T follicular helper cell (primary cell): ENCODE measurements at places on chromosomes 16 and 17.

- no peak for DNase-seq
Observed at GRCh38 chr16:82751020-82751419, 124.3 kb downstream of the CDH13 start.

DNA sequence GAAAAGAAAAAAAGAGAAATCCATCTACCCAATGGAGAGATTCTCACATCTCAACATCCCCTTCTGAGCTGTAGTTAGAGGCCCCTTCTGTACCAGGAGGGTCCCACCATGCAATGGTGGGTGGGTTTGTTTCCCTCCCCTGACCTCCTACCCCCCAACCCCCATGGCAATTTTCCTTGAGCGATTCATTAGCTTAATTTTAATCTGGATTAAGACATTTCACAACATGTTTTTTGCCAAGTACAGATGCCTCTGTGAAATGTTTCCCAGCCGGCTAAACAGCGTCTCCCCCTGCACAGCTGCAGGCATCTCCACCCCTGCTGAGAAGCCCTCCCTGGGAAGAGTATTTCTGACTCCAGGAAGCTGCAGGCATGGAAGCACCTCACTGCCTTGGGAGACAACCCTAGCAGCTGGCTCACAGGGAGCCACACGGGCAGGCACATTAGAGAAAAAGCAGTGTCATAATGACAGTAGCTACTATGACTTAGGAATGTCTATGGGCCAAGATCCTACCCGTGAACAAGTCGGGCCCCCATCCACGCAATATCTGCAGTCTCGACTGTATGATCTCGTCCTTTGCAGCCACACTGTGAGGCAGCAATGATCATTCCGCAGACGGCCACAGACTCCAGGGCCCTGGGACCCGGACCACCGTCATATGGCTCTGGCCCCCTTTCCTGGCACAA lies 117.3 kb downstream of the ADCY9 start:
- DNase-seq: no peak

- DNase-seq: peak; percentile 48
Observed at GRCh38 chr17:3558603-3559269, 1.1 kb upstream of the TRPV3 start.

DNA sequence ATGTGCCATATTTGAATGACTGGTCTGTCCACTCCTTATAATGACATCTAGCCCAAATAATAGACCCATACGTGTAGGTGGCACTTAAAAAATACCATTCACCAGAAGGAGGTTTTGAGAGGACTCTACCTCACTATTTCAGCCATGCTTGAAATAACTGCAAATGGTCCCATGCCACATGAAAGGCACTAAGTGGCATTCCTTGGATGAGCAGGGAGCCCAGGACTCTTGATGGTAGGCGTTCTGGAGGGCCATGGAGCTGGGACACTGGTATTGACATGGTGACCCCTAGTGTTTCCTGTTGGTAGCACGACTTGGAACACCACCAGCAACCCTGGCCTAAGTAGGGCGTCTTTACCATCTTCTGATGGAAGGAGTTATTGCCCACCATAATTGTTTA lies 148.7 kb upstream of the ZFHX3 start:
- DNase-seq: no peak

GRCh38 chr16:24611310-24611709 lies 71.9 kb downstream of the RBBP6 start:
- no peak for DNase-seq

- DNase-seq: no peak
Observed at GRCh38 chr16:77396461-77396860, 38.4 kb downstream of the ADAMTS18 start.

DNA sequence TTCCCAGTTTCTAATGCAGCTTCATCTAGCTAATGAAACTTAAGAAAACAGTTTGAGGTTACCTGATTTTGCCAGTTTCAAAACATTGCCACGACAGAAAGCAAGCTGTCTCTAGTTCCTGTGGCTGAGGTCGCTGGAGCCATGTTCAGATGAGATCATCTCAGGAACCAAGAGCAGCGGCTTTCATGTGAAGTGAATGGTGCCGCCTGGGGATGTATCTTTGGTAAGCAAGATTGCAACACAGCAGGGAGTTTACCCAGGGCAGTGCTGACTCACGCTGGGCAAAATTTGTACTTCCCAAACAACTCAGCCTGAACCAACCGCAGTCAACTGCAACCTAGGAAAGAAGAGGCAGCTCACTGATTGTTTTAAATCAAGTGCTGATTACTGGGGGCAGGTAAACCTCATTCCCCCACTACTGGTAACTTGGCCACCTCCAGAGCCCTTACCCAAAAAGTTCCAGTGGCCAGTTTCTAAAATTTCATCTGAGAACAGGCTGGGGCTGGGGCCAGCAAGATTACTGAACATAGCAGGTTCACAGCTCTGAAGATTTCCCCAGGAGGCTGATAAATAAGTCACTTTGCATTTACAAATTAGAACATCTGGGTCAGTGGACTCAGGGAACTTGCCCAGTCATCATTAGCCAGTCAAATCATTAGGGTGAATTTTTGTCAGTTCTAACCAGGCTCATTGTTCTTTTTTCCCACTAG lies at the start of gene RFFL:
RFFL (minus strand) TSS at position 194 of the 710 bp plus-strand sequence. CDS start 37,154 bp downstream, outside the sequence.
- DNase-seq: peak; percentile 81

DNA sequence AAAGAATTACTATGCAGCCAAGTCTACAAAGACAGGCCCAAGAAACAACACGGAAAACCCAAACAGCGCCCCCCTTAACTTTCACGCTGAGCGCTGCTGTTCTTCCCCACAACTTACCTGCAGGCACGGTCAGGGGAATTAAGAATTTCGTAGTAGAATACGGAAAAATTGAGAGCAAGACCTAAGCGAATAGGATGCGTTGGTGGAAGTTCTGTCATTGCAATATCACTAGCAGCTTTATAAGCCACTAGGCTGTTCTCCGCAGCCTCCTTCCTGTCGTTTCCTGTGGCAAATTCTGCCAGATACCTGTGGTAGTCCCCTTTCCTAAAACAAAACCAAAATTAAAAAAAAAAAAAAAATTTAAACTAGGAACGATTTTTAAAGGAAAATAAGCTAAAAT lies 39.0 kb downstream of the YWHAE start:
- DNase-seq: no peak

- DNase-seq: no peak
Observed at GRCh38 chr17:49495842-49496182, 719 bp downstream of the NGFR start.

DNA sequence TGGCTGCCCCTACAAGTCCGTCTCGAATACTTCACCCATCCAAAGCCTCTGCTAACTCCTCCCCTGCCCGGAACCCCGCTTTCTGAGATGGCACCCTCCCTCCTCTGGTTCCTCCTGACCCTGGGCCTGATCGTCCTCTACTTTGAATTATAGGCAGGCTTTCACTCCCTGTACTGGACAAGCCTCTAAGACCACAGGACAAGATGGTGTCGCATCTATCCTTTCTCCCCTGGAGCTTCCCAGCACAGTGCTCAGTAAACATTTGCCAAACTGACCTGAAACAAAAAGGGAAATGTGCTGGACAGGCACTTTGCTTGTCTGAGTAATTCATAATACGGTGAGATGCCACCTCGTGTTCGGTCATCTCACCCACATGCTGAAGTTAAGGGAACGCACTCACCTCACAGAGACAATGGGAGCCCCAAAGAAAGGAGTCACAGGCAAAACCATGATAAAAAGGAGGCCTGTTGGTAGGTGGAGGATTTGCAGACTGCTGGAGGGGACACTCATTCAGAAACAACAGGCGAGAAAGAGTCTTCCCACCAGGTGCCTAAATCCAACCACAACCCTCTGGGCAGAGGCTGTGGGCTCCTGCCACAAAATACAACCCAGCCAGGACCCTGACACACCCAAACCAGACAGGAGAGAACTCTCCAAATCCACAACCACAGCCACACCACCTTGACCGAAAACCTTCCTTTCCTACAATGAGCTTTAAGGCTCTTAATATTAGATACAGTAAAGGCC lies 28.2 kb downstream of the SNN start:
- no peak for DNase-seq

DNA sequence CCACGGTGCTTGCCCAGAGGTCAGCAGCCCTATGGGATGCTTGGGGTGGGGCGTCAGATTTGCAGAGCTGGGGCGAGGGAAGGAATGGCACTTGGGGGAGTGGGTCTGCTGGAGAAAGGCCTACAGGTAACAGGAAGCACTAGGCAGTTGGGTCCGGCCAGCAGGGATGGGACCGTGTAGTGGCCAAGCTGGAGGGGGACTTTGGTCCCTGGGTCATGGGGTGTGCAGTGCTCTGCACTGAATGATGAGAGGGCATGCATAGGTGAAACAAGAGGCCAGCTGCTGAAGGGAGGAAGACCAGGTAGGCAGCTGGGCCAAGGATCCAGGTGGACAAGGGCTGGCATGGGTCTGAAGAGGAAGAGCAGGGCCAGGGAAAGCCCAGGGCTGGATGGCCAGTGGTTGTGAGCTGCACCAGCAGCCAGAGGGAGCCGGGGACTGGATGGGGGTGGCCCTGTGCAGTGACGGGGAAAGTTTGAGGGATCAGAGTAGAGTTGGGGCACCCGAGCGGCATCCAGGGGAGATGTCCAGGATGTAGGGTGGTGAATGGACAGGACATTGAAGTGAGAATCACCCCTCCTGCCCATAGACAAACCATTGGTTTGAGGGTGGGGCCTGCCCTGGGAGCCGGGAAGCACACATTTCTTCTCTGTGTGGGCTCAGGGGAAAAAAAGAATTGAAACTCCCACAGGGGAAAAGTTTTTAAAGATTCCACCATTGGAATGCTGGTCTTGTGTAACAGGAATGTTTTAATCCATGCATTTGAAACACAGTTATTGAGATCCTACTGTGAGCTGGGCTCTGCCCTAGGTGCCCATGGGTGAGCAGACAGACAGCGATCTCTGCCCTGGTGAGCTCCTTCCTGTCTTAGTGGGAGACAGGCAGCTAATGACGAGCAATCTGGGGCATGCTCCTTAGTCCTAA lies 25.1 kb downstream of the RAI1 start:
- DNase-seq: no peak

DNA sequence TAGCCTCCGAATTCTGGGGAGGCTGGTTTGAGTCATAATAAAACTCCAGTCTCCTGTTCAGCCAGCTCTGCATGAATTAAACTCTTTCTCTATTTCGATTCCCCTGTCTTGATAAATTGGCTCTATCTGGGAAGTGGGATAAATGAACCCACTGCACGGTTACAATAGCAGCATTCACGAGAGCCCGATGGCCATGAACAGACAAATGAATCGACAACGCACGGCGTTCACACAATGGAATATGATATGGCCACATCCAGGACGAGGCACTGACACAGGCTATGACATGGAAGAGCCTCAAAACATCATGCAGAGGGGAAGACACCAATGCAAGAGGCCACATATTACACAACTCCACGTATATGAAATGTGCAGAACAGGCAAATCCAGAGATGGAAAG lies 5.6 kb upstream of the CARD14 start:
- DNase-seq: no peak

DNA sequence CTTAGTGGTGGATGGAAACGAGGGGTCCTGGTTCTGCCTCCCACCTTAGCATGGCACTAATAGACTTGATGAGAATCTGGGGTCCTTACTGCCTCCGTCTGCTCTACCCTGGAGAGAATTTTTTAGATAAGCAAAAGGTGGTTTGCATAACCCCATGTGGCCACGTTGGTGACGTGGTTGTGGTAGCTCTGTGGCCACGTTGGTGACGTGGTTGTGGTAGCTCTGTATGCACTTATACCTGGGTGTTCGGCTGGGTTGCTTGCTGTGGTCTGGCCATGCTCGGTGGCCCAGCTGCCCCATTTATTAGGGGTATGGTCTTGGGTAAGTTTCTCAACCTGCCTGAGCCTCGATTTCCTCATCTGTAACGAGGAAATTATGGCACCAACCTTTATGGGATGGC lies 13.0 kb downstream of the SPIRE2 start:
- no peak for DNase-seq

- no peak for DNase-seq
Observed at GRCh38 chr16:70664325-70665112, 18.2 kb downstream of the IL34 start.

GRCh38 chr17:61837175-61838051 lies 25.9 kb downstream of the BRIP1 start:
- peak; percentile 39 for DNase-seq

- DNase-seq: no peak
Observed at GRCh38 chr17:16935241-16935663, 36.7 kb downstream of the TNFRSF13B start.

- no peak for DNase-seq
Observed at GRCh38 chr16:89102041-89102471, 8.4 kb downstream of the ACSF3 start.

DNA sequence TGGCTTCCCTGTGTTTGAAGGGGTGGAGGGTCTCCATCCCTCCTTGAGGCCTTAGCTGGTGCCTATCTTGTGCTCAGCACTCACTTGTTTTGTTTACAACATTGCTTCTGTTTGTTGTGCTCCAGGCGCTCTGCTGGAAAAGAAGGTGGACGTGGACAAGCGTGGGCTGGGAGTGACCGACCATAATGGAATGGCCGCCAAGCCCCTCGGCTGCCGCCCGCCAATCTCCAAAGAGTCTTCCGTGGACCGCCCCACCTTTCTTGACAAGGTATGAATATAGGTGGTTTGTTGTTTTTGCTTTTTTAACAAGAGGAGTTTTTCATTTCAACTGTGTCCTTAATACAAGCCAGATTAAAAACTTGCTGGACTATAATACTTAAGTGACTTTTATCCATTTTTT lies 53.5 kb downstream of the TMC6 start:
- no peak for DNase-seq

DNA sequence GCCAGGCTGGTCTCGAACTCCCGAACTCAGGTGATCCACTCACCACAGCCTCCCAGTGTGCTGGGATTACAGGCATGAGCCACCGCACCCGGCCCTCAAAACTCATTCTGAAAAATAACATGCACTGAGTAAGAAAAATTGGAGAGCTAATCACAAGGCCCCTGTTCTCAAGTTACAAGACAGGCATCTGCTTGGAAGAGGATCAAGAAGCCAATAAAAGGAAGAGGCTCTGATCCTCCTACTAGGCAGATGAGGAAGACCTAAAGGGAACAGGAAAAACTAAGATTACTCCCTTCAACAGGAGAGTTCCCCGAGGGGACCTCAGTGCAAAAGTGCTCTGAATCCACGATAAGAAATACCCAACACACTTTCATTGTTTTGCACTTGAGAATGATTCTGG lies 18.4 kb downstream of the BLMH start:
- no peak for DNase-seq

DNA sequence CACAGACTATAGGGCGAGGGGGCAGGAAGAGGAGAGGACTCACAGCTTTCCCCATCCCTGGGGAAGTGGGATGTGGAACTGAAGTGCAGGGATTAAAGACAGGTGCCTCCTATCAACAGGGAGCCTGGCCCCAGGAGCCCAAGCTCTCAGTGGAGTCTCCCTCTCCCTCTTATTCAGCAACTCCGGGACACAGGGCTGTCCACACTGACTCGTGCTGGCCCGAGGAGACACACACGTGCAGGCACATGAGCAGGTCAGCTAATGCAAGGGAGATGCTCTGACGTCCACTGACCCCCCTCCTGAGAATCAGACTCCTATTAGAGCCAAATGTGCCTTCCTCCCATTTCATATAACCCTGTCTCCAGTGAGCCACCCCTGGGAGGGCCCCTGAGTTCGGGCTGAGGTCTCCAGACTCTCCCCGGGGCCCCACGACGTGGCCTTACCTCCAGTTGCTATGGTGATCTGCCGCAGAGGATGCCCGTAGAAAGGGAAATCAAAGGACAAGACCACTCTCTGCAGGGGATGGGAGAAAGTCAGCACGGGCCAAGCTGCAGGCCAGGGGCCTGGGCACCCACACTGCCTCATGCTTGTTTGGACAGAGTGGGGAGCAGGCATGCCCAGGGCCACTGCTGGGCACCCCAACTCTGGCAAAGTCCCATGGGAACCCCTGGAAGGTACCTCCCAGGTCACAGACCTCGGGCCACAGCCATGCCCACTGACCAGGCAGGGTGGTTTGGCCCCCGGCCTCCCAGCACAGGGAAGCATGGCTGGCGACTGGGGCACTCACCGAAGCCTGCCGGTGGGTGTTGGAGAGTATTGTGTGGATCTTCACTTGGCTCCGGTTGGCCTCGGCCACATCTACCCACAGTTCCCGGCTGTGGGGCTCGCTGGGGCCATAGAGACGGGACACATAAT lies 42.7 kb downstream of the PLXDC1 start:
- DNase-seq: no peak
